ENCODE measurements at places on chromosomes 16 and 17. TPM values are rescaled to one million over a fixed set of nuclear protein-coding genes. Genes with fewer than 3 reads are reported as not detected.
A peak's percentile ranks its signal among the peaks of the same experiment; 100 is the strongest.

The LPO gene
- total RNA-seq = not detected

The MLKL gene
- total RNA-seq = 18.9 TPM

The KRT12 gene
- total RNA-seq = not detected

GRCh38 chr17:28345419-28346198, 10.0 kb downstream of the TNFAIP1 start:
- no peak for DNase-seq

DNA sequence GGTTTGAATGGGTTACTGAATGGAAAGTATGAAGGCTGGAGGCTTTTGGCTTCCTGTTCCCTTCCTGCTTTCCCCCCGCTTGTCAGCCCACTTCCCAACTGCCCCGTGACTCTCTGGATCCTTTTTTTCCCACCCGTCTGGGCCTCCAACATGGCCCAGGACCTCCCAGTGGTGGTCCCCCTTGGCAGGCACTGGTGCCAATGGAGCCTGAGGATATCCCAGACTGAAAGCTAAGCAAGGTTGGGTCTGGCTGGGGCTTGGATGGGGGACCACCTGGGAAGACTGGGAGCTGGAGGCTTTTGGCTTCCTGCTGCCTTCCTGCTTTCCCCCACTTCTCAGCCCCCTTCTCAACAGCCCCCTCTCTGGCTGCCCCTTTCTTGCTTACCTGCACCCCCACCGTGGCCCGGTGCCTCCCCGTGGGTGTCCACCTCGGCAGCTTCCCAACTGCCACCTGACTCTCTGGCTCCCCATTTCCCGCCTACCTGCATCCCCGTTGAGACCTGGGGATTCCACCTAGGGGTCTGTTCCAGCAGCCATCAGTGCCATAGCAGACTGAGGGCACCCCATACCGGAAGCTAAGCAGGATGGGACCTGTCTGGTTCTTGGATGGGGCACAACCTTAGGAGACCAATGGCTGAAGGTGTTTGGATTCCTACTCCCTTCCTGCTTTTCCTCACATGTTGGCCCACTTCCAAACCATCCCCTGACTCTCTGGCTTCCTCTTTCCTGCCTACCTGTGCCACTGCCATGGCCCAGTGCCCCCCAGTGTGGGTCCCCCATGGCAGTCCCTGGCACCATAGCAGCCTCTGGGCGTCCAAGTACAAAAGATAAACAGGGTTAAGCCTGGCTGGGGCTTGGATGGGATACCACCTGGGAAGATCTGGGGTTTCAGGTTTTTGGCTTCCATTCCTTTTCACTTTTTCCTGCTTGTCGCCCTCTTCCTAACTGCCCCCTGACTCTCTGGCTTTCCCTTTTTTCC, 2295.3 kb downstream of the TP53TG3F start:
- DNase-seq = no peak

- no peak for DNase-seq
Measured at GRCh38 chr17:59010026-59010425, 96.7 kb downstream of the TRIM37 start.

- no peak for DNase-seq
Measured at GRCh38 chr17:6862825-6863224, 31.3 kb upstream of the TEKT1 start.

The TMEM92 gene
- total RNA-seq = 1.7 TPM

GRCh38 chr17:61502292-61502691, 50.1 kb downstream of the TBX4 start:
- no peak for DNase-seq

The UNC45B gene
- total RNA-seq = not detected

DNA sequence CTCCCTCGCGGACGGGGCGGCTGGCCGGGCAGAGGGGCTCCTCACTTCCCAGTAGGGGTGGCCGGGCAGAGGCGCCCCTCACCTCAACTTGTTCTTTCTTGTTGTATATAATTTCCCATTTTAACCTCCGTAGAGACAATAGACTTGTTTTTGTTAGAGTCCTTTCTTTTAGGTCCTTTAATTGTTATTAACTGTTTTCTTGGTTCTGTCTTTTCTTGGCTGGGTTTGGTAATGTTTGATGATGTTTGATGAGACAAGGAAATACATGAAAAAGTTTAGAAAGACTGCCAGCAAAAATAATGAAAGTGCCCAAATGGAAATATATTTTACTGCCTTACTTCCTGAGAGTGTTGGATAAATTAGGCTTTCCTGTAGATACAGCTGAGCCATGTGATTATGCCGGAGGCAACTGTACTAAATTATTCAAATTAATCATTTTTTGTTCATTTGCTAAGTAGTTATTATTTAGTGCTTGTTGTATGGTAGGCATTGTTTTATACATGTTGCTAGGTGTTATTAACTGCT, 30.9 kb downstream of the PRPSAP2 start:
- DNase-seq = no peak

DNA sequence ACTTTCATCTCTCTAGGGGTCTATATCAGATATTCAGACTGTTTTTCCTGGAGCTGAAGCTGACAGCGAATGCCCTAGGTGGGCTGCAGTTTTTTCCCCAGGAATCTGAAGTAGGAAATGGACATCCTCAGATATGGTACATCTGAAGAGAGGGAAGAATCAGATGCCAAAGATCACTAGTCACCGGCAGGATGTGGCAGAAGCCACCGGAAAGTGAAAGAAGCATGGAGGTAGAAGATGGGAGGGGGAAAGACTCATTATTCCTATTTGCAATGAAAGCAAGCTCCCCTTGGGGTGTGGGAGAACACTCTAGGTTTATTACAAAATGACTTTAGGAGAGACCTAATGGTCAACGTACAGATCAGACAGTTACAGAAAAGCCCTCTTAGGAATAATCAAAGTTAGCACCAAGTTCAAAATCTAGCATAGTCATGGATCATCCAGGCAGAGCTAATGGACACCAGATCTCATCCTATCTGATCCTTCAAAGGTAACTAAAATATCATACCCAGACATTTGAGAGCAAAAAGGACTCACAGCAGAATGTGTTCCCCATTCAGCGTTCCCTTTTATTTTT, 110.7 kb downstream of the HS3ST3A1 start:
- peak; percentile 67 for DNase-seq

GRCh38 chr17:40297511-40297910, 9.8 kb downstream of the CDC6 start:
- no peak for DNase-seq

- peak; percentile 59 for DNase-seq
Measured at GRCh38 chr17:2042390-2042847, 597 bp downstream of the OVCA2 start.

The CORO6 gene
- total RNA-seq = not detected

GRCh38 chr16:57788951-57789350, 13.3 kb downstream of the KIFC3 start:
- DNase-seq = no peak

The KRTAP2-1 gene
- total RNA-seq = not detected

GRCh38 chr17:8189041-8189710, 804 bp downstream of the BORCS6 start:
- no peak for DNase-seq

DNA sequence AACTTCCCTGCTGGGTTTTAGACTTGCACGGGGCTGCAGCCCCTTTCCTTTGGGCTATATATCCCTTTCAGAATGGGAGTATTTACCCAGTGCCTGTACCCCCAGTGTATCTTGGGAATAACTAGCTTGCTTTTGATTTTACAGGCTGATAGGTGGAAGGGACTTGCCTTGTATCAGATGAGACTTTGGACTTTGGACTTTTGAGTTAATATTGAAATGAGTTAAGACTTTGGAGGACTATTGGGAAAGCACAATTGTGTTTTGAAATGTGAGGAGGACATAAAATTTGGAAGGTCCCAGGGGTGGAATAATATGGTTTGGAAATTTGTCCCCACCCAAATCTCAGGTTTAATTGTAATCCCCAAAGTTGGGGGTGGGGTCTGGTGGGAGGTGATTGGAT, 393.8 kb upstream of the KIF2B start:
- DNase-seq = no peak

DNA sequence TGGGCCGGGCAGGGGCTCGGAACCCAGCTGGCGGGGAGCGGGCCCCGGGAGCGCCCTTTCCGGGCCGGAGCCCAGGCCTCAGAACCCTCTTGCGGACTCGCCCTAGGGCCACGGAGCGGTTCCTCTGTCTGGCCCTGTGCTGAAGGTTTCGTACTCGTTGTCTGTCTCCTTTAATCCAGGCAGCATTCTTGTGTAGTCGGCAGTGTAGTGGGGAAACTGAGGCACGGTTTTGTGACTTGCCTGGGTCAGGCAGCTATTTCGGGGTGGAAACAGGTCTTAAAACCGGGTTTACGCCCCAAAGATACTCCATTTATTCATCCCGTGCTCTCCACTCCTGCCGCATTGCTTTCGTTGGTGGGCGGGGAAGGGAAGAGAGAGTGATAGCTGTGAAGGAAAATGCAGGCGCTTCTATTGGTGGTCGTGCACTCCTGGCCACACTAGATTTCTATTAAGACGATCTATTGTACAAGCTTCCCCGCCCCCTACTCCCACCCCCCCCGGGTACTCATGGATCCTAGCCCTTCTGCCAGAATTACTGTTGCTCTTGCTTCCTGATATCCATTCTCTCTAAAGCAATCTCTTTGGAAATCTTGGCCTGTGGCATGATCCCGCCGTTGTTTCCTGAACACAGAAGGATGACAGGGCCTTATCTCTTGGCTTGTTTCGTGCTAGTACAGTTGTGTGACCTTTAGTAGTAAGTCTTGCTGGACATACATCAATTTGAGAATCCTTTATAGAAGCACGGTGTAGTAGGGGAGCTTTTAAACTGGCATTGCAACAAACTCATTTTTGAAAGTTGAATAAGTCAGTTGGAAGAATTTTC, 751 bp downstream of the DCAF7 start:
- peak; percentile 55 for DNase-seq

DNA sequence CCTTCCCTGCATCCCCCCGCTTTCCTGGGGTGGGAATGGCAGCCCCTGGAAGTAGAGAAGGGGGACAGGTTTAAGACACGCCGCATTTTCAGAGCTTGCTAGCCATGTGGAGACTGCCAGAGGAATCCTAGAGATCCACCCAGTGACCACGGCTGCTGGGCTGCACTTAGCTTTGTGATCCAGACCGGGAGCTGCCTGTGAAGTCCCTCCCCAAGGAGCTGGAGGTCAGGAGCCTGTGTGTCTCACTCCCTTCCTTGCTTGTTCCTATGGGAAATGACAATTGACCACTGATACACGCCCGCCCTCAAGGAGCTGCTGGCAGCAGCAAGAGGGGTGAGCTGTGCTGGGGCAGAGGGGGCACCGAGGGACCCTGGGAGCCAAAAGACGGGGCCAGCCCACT, 73.7 kb downstream of the SREBF1 start:
- no peak for DNase-seq

The TMEM235 gene
- total RNA-seq = not detected

DNA sequence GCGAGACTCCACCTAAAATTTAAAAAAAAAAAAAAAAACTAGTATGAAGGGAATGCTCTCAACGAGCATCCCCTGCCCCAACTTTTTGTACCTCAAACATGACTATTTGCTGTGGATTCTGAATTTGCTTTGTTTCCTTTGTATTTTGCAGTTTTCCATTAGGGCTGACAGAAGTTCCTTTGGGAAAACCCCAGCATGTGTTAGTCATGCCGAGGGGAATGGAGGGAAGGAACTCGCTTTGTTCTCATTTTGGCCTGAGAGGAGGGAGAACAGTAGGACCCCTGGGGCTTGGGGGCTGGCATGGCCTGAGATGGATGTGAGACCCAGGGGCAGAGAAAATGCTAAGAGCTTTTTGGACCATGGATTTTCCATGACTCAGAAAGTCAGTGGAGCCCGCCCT, 20.5 kb downstream of the KRT9 start:
- DNase-seq = peak; percentile 56

DNA sequence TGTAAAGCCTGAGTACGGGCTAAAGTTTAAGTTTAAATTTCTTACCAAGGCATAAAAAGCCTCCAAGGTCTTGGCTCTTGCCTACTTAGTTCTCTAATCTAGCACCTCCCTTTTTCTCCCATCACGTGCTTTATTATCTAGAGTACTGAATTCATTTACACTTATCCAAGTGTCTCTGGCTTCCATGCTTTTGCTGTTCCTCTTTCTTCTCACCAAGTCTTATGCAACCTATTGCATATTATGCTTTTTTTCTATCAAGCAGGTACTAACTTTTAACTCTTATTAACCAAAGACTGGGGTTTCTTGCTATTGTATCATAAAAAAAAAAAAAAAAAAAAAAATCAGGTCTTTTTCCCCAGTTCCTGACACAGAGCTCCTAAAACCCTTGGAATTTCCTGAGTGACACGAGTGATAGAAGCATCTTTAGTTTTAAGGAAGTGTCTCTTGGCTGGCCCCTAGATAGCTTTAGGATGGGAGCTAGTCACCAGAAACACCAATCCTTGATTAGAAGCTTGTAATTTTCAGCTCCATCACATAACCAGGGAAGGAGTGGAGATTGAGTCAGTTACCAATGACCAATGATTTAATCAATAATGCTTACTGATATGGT, 44.9 kb downstream of the SSH2 start:
- no peak for DNase-seq

The KRTAP16-1 gene
- not detected for total RNA-seq

DNA sequence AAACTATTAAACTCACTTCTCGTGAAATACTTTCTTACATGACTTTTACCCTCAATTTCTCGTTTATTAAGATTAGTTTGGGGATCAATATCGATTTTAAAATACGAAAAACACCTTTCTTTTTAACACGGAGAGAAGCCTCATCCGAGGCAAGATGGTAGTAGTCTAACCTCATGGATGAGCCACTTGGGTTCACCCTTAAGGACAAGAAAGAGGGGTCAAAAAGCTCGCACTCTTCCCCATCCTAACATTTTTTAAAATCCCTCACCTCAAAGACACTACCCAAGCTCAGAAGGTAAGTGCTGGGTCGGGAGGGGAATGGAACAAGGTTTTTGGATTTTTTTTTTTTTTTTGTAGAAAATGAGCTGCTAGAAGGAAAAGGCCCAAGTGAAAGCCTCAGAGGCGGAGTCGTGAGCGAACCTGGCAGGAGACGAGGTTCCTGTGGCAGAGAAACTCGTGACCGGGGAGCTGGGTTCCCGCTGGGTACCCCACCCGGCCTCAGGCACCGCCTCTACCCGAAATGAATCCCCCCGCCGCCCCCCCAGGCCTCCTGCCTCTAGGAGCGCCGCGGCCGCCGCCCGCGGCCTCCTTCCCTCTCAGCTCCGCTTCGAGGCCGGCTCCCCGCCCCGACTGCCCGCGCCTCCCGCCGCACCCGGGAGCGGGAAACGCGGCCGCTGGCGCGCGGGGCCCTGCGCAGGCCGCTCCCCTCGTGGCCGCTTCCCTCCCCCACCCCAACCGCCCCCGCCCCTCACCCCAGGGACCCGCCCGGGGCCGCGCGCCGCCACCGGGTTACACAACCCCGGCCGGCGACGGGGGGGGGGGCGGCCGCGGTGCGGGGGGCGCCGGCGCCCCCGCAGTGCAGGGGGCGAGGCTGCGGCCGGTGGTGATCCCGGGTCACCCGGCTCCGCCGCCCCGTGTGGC, 1.6 kb downstream of the NUFIP2 start:
- peak; percentile 52 for DNase-seq

- no peak for DNase-seq
Measured at GRCh38 chr17:50675627-50676026, 32.1 kb downstream of the ANKRD40 start.

- no peak for DNase-seq
Measured at GRCh38 chr17:39597372-39598046, 10.2 kb downstream of the NEUROD2 start.

- peak; percentile 61 for DNase-seq
Measured at GRCh38 chr17:12917399-12917798, 100.4 kb downstream of the ELAC2 start.

The CBFA2T3 gene
- not detected for total RNA-seq

Measured in Daoy (cell line).